ENCODE measurements at places on chromosomes 2 and 18. TPM values are rescaled to one million over a fixed set of nuclear protein-coding genes. Genes with fewer than 3 reads are reported as not detected.

- DNase-seq, result no peak
Observed at GRCh38 chr2:231932711-231932970, 6.4 kb upstream of the NPPC start.

DNA sequence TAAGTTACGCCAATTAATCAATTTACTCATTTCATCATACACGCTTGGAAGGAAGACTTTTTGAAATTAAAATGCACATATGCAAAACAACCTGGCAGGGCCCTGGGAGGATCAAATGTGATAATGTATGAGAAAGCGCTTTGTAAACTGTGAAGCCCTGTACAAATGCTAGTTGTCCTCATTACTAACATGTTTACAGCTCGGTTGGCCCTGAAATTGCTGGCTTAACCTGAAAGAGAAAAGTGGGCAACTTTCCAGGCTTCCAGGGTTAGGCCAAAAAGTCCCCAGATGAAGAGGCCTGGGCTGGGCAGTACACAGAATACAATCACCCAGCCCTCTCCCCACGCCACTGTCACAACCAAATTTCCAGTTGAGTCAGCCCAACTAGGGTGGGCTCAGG, 60.2 kb downstream of the DNMT3A start:
- no peak for DNase-seq

DNA sequence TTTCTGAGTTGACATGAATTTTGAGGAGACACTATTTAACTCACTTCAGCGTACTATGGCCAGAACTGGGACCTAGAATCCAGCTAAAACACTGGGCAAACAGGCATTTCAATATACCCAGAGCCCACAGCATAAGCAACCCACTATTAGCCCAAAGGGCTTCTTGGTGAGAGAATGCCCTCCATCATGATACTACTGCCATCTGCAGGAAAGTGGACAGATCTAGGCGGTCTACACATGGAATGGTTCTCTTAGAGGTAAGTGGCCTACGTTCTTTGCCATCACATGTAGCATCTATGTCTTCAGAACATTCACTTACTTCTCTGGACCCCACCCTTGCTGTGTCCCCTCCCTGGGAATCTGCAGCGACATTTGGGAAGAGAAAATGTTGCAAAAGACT, 181.3 kb upstream of the LINC00305 start:
- DNase-seq, result no peak

Gene SUCLG1
- total RNA-seq, result 57.4 TPM

DNA sequence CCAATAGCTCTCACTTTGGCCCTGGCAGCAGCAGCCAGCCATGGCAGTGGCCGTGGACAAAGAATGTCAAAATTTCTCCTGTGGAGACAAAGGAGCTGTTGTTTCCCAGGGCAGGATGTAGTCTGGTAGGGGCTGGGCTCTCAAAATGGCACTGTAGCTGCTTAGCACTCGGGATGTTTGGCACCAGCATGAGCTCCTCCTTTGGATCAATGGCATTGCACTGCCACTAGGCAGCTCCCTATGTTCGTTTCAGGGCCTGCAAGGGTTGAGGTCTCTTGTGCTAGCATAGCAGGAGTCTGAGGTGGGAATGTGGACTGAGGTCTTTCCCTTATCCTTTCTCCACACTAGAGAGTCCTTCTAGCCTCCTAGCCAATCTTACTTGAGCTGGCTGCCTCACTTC, 948.8 kb upstream of the FAM98A start:
- no peak for DNase-seq

Gene SEPTIN10
- total RNA-seq, result 105 TPM

Gene SLC14A1
- not detected for total RNA-seq
